ENCODE measurements at places on chromosomes 4 and X.

- no peak for DNase-seq
Measured at GRCh38 chr4:42603862-42604261, 53.0 kb downstream of the ATP8A1 start.

GRCh38 chr4:14446904-14447303 lies 555.4 kb upstream of the CPEB2 start:
- no peak for DNase-seq

- no peak for DNase-seq
Measured at GRCh38 chrX:100685997-100686305, 42.0 kb downstream of the SRPX2 start.

- no peak for DNase-seq
Measured at GRCh38 chr4:79676705-79677104, 268.7 kb upstream of the GK2 start.

- no peak for DNase-seq
Measured at GRCh38 chr4:8330821-8331574, 61.4 kb downstream of the HTRA3 start.

DNA sequence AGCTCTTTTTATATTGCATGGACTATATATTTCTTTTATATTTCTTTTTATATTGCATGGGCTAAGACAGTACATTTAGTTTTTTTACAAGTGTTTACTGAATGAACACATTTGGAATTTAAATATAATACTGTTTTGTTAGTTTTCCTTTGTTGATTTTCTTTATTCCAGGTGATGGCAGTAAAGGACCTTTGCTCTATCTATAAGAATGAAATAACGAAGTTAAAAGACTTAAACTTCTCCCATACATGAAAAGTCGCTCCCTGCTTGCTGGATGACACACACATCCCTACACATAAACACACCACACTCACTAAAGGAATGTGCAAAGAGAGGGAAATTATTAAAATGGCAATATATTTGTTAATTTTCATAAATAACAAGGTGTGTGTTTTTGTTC lies 102.5 kb upstream of the ANXA10 start:
- no peak for DNase-seq

DNA sequence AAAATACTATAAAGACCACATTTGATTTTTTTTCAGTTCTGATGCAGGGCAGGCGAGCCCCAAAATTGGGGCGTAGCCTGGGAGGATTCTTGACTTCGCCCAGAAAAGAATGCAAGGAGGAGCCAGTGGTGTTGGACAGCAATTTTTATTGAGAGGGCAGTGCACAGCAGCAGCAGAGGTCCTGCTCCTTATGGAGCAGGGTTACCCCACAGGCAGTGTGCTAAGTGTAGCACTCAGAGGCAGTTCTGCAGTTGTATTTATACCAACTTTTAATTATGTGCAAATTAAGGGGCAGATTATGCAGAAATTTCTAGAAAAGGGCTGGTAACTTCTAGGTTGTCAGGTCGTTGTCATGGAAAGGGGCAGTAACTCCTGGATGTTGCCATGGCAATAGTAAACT lies 69.9 kb downstream of the GASK1B start:
- DNase-seq: no peak

DNA sequence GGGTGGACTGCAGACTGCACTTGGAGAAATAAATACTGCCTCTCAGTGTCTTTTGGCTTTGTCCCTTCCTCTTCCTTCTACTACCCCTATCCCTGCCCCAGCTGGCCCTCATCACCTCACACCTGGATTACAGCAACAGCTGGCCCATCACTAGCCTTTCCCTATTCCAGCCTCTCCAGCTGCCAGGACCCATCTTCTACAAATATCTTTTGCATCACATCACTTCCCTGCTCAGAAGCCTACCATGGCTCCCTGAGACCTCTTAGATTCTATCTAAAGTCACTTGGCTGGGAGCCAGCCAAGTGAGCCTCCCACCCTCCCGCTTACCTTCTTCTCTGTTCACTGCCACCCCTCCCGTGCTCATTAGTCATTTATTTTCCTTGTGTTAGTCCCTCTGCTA lies 66.8 kb downstream of the TSC22D3 start:
- no peak for DNase-seq

DNA sequence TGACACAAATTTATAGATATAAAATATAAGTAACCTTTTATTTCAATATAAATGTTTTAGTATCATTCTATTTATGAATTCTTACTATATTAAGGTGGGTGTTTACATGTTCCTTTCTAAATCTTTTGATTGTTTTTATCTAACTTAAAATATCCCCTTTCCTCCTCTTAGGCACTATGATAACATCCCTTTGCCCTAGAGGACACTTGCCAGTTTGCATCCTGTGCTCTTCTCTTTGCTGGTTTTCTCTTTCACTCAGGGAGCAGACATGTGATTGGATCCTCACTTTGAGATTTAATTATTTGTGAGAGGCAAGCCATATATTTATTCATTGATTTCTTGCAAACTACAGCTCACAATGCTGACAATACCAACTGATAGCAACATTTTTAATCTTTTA lies 16.2 kb downstream of the LRIT3 start:
- DNase-seq: no peak

DNA sequence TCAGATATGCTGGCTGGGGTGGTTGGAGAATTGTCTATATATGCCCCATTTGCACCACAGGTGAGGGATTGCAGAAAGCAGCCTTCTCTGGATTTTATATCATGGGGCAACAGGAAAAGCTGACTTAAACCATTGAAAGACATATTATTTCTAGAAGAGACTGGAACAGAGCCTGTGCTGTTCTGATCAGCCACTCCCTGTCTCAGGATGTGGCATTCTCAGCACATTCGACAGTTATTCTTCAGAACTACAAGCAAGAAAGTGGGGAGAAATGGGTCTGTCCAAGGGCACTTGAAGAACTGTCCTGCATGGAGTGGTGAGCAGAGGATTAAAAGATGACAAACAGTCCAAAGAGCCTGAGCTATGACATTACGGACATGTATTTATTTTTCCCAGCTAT lies 67.8 kb upstream of the EPHA5 start:
- no peak for DNase-seq

DNA sequence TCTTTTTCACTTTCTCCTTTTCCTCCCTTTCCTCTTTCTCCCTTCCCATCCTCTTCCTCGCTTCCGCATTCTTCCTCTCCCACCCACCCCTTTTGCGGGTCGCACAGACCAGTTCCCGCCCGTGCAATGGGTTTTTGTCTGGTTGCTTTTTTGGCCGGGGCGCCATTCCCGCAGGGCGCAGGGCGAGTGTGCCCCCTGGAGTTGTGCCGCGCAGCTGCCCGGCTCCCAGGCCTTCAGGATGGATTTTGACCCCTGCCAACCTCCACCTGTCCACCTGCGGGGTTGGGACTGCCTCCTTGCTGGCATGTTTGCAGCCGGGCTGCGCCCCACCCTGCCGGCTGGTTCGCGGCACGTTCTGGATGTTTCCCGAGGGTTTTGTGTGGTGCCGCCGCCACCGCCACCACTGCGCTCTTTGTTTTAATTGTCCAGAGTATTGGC lies 578 bp upstream of the SEL1L3 start:
- DNase-seq: no peak

- no peak for DNase-seq
Measured at GRCh38 chr4:20305976-20306375, 54.3 kb downstream of the SLIT2 start.

GRCh38 chr4:55396308-55397125 lies 760 bp downstream of the TMEM165 start:
- DNase-seq: no peak

GRCh38 chr4:54054501-54054900 lies 9.9 kb downstream of the CHIC2 start:
- no peak for DNase-seq

DNA sequence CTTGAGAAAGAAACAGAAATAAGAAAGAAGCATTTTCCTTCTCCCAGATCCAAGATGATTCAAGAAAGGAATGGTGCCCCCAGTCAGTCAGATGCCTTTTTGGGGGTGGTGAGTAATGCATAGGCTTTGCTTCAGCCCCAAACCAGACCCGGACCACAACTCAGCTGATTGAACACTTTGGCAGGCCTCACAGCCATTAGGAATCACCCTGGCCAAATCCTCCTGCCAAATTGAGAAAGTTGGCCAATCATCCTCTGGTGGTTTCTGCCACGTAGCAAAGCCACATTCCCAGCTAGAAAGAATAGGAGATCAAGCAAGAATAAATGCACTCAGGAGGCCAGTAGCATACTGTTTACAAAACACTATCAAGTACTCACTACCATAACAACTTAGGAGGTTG lies 33.7 kb downstream of the FRMD7 start:
- DNase-seq: no peak

GRCh38 chrX:64202808-64203325 lies 2.6 kb downstream of the AMER1 start:
- DNase-seq: no peak

DNA sequence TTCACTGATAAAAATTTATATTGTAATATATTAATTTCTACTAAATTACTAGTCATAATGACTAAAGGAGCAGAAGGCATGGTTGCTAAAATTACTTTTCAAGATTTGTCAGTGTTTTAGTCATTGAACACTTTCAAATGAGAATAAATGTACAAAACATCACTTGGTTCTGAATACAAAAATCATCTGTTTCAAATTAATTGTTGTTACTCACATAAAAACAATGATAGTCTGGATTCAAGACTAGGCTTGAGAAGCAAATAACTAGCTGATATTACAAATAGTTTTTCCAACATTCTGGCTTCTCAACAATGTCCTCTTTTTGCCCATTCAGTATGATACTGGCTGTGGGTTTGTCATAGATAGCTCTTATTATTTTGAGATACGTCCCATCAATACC lies 112.5 kb downstream of the ANAPC10 start:
- no peak for DNase-seq

GRCh38 chrX:112759512-112759911 lies 79.8 kb upstream of the LHFPL1 start:
- no peak for DNase-seq

DNA sequence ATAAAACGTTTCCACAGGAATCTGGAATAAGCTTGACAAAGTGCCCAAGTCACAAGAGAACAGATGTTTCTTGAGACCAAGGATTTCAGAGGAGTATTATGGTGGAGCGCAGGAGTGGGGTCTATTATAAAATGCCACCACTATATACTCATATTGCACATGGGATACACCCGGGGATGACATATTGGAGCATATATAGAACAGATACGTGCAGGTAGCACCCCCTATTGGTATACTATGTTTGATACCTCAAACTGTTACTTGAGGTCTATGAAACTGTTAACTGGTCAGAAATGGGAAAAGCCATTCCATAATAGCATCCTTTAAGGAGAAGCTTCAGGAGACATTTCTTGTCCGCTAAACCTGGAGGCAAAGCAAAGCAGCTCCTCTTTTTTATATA lies 86.0 kb downstream of the PCYT1B start:
- DNase-seq: no peak

DNA sequence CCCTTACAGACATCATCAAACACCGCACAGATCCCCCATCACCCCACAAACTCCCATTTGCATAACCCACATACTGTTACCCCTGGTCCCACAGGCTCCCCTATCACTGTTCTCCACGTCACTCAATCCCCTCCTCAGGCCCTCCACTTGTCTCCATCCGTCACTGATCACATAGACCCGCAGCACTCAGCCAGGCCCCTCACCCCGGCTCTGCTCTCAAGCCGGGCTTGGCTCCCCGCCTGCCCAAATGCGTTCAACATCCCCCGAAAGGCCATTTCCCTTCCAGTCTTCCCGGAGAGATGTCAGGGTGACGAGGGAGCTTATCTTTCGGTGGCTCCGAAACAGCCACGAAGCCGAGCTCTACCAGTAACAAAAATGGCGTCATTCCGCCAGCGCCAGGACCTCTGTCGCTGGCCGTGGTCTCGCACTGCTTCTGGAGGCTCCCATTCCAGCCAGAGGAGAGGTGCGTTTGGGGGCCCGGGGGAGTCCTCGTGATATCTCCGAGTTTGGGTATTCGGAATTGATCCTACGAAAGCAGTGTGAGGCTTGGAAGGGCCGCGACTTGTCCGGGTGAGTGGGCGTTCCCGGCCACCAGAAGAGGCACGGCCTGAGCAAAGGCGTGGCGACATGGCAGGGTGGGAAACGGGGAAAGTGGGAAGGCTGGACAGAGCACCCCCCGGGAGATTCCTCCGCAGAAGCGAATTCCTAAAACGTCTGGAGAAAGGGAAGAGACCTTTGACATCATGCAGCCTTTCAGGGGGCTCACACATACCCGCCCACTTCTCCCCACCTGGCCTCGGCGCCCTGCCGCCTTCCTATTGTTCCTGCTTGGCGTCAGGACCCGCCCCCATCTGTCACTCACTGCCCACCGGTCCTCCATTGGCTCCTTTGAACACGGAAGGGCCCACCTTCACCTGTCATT lies at the start of gene ZNF630:
ZNF630 (minus strand) TSS at position 577 of the 922 bp plus-strand sequence. CDS start 4,754 bp downstream, outside the sequence.
- DNase-seq: peak; percentile 62

GRCh38 chr4:174408841-174409552 lies 113.3 kb downstream of the HPGD start:
- DNase-seq: no peak

GRCh38 chr4:102641793-102642192 lies 119.0 kb downstream of the MANBA start:
- DNase-seq: no peak
